Upper lobe of left lung (tissue), 6 donors: ENCODE measurements at places on chromosomes 12 and 14. TPM values are rescaled to one million over a fixed set of nuclear protein-coding genes. Genes with fewer than 3 reads are reported as not detected.

DNA sequence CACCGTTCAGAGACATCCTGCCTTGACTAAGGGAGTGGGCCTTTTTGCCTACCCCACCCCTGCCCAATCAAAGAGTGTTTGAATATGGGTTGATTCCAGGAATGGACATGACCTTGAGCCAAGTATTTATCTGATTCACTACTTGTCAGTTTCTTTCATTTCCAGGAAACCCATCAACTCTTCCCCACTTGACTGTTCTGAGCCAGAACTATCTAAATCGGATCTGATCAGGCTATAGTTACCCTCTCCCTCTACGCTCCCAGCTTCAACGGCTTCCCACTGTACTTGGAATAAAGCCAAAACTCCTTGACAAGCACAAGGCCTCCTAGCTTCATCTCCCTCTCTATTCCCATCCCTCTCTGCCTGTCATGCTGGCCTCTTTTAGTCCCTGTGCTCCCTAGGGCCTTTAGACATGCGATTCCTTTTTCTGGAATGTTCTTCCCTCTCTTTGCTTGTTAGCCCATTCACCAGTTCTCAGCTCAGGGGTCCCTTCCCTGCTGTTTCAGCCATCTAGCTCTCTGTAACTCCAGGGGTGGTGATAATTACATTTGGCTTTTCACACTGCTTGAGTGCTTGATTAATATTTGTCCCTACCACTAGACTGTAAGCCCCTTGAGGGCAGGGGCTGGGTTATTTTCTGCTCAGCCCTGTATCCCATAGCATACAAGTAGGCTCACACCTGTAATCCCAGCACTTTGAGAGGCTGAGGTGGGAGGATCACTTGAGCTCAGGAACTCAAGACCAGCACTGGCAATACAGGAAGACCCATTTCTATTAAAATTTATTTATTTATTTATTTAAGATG lies 5.5 kb upstream of the ITPK1 start:
- H3K4me1 ChIP-seq, result peaks cover 4% of the 10 kb centered on the region
- H3K36me3 ChIP-seq, result no peaks in the 10 kb centered on the region
- H3K27ac ChIP-seq, result no peak overlapping the region
- DNase-seq, result no peak

HOXC4 gene
- 0.40 TPM for total RNA-seq

DNA sequence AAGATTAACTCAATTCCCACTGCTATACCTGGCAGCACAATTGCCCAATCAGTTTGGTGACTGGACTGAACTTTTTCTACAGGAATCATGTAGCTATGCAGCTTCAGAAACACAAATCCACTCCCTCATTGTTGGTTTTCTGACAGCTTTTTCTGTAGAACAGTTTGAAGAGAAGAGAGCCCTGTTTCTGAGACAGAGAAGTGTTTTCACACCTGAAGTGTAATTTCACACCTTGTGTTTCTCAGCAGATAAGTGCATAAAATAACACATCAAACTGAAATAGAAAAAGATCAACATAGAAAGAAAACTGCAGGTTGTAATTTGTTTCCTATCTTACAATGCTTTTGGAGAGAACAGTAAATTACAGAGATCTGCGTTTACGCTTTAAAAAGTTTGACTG lies 335.6 kb downstream of the SNAPC1 start:
- H3K4me1 ChIP-seq, result no peaks in the 10 kb centered on the region
- DNase-seq, result no peak
- no peaks in the 10 kb centered on the region for H3K36me3 ChIP-seq
- H3K27ac ChIP-seq, result no peak overlapping the region

LMNTD1 gene
- 17.8 TPM for total RNA-seq

CNPY2 gene
- 65.6 TPM for total RNA-seq

DNA sequence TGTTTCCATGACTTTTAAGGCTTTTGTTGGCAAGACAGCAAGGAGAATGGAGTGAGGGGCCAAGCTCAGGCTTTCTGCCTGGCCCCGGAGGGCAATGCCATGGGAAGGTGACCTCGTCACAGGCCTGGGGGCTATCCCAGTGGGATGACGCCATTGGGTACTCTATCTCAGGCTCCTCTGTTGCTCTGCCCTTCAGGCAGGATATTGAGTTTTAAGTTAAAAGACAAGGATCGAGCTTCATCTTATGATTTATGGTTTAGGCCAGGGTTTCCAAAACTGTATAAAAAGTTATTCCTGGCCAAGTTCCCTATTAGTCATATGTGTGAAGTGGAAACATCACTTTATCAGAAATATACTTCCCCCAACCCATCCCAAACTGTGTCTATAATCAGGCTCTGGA lies 127.7 kb downstream of the ZFP36L1 start:
- no peak for DNase-seq
- H3K4me3 ChIP-seq, result no peak overlapping the region
- peaks cover 24% of the 10 kb centered on the region for H3K4me1 ChIP-seq
- no peaks in the 10 kb centered on the region for H3K36me3 ChIP-seq

- H3K27ac ChIP-seq, result no peak overlapping the region
- H3K27me3 ChIP-seq, result no peaks in the 10 kb centered on the region
- H3K4me1 ChIP-seq, result no peaks in the 10 kb centered on the region
- H3K4me3 ChIP-seq, result no peak overlapping the region
- DNase-seq, result no peak
Measured at GRCh38 chr12:60172266-60173211, 576.7 kb downstream of the SLC16A7 start.

MARK3 gene
- total RNA-seq, result 84.5 TPM

GRCh38 chr12:3213188-3213587 lies 136.0 kb downstream of the TSPAN9 start:
- peaks cover 17% of the 10 kb centered on the region for H3K4me1 ChIP-seq
- no peak for DNase-seq
- H3K27ac ChIP-seq, result no peak overlapping the region
- no peaks in the 10 kb centered on the region for H3K27me3 ChIP-seq

- H3K27me3 ChIP-seq, result no peaks in the 10 kb centered on the region
- H3K4me3 ChIP-seq, result no peak overlapping the region
- peaks cover 34% of the 10 kb centered on the region for H3K36me3 ChIP-seq
- no peaks in the 10 kb centered on the region for H3K4me1 ChIP-seq
Measured at GRCh38 chr12:124321556-124322270, 26.8 kb downstream of the RFLNA start.

DNA sequence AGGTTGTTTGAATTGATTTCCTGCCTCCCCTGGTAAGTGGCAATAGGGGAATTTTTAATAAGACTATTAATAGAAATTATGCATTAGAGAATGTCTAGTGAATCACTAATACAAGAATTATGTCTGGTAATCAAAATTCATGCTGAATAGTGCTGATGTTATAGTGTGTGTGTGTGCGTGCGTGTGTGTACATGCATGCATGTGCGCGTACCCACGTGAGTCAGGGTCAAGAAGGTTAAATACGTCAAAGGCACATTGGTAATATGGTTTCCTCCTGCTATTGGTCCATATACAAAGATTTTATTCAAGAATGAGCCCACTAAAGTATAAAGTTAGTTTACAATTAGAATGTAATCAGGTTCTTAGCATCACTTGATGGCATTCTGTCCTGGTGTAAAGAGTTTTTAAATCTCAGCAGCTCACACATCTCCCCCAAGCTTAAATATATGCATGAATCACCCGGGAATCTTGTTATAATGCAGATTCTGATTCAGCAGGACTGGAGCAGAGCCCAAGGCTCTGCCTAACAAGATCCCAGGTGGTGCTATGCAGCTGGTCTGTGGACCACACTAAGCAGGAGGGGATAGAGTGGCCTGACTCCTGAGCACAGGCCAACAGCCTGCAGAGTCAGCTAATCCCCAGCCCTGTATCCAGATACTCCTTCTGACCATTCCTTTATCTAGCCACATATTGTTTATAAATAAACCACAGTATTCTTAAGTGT lies 43.9 kb downstream of the TTC9 start:
- H3K36me3 ChIP-seq, result no peaks in the 10 kb centered on the region
- no peak for DNase-seq
- H3K4me3 ChIP-seq, result no peak overlapping the region
- H3K4me1 ChIP-seq, result no peaks in the 10 kb centered on the region
- no peak overlapping the region for H3K27ac ChIP-seq

- no peak overlapping the region for H3K27ac ChIP-seq
- H3K4me1 ChIP-seq, result peaks cover 7% of the 10 kb centered on the region
- DNase-seq, result no peak
- no peak overlapping the region for H3K4me3 ChIP-seq
- H3K36me3 ChIP-seq, result no peaks in the 10 kb centered on the region
Measured at GRCh38 chr14:35215110-35215813, 76.9 kb upstream of the PSMA6 start.

PTPRO gene
- total RNA-seq, result 10.5 TPM

DNA sequence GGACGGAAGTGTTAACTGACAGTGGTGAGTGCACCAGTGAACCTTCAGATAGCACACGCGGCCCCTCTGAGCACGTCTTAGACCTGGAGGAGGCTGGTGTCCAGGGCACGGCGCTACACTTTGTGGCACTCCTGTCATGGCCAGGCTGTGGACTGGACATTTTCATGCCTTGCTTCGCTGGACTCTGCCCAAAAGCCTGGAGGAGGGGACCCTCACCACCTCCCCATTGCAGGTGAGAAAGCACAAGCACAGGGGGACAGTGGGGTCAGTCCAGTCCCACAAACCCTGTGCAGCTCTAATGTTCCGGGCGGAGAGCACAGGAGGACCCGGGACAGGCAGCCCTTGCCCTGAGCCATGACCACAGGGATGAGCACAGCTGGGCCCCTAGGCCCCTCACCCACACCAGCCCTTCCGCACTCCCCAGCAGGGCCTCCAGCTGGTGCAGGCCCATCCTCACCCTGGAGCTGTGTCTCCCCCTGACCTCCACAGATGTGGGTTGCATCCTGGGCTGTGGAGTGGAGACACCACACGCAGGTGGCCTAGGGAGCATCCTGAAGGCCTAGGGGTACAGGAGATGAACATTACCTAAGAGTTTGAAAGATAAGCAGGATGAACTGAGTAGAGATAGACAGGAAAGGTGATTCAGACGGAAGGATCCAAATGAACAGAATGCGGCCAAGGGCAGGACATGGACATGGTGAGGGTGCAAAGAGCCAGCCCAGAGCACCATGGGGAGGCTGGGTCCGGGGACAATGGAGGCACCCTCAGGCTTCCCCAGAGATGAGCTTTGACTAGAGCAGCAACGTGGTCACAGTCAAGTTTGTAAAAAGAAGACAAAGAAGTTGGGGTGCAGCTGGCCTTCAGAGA lies 132.8 kb downstream of the BCL11B start:
- no peak overlapping the region for H3K4me3 ChIP-seq
- no peaks in the 10 kb centered on the region for H3K4me1 ChIP-seq
- no peaks in the 10 kb centered on the region for H3K27me3 ChIP-seq
- no peaks in the 10 kb centered on the region for H3K36me3 ChIP-seq
- DNase-seq, result no peak
- H3K27ac ChIP-seq, result no peak overlapping the region

- no peak overlapping the region for H3K4me3 ChIP-seq
- DNase-seq, result no peak
- no peak overlapping the region for H3K27ac ChIP-seq
Measured at GRCh38 chr14:74543771-74544438, 50.3 kb downstream of the ISCA2 start.

DNA sequence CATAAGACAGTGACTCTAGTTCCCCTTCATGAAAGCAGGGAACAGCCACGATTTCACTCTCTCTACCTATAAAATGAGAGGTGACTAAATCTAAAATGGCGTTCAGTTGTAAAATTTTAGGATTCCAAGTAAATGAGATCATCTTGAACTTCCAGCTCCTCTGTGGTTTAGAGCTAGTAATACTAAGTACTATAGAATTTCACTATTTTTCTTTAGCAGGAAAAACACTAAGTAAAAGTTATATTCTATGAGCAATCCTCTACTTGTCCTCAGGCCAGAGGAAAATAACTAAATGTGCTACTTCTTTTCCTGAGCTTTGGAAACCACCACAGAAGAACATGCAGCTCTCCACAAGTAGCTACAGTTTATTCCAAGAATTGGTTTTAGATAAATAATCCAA lies 55.6 kb downstream of the NIN start:
- H3K4me3 ChIP-seq, result no peak overlapping the region
- peaks cover 48% of the 10 kb centered on the region for H3K36me3 ChIP-seq
- no peak for DNase-seq
- no peak overlapping the region for H3K27ac ChIP-seq

DNA sequence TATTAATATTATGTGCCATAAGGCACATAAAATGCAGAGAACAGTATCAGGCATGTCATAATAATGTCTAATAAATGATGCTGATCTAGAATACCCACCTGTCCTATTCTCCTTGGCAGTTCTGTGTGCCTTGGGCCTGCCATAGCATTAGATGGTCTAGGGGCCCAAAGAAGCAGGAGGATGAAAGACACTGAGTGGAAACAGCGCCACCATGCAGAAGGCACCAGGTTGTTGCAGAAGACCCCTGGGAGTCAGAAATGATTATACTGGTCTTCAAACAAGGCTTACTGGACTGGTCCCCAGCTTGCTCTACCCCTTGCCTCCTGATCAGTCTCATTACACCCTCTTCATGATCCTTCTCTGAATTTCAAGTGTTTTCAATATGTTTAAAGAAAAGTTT lies 353.3 kb downstream of the GRIN2B start:
- no peak overlapping the region for H3K4me3 ChIP-seq
- no peaks in the 10 kb centered on the region for H3K27me3 ChIP-seq
- H3K36me3 ChIP-seq, result no peaks in the 10 kb centered on the region

MYH6 gene
- not detected for total RNA-seq

GRCh38 chr12:67474934-67475620 lies 173.5 kb upstream of the DYRK2 start:
- no peaks in the 10 kb centered on the region for H3K4me1 ChIP-seq
- no peaks in the 10 kb centered on the region for H3K27me3 ChIP-seq
- H3K36me3 ChIP-seq, result no peaks in the 10 kb centered on the region
- H3K27ac ChIP-seq, result no peak overlapping the region

TESPA1 gene
- 3.4 TPM for total RNA-seq

DNA sequence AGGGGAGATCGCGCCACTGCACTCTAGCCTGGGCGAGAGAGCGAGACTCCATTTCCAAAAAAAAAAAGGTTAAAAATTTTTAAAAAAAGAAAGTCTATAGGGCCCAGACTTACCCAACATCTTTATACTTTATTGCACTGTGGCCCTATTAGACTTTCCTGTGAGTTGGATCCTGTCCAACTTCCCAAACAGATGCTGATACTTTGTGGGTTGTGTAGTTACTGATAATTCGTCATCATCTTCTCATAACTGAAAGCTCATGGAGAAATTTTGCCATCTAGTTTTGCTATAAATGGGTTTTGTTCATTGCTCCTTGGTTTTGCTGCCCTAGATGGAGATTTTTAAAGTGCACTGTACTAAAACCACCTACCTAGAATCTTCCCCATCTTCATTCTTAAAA lies 31.1 kb downstream of the APOBEC1 start:
- H3K27ac ChIP-seq, result no peak overlapping the region
- DNase-seq, result no peak
- no peak overlapping the region for H3K4me3 ChIP-seq
- no peaks in the 10 kb centered on the region for H3K36me3 ChIP-seq
- H3K4me1 ChIP-seq, result peaks cover 8% of the 10 kb centered on the region
- no peaks in the 10 kb centered on the region for H3K27me3 ChIP-seq

SOX5 gene
- total RNA-seq, result 11.9 TPM

OLR1 gene
- total RNA-seq, result 121 TPM

GRCh38 chr12:105740369-105740768 lies 398.4 kb downstream of the NUAK1 start:
- DNase-seq, result no peak
- H3K4me3 ChIP-seq, result no peak overlapping the region
- no peak overlapping the region for H3K27ac ChIP-seq
- H3K27me3 ChIP-seq, result no peaks in the 10 kb centered on the region

CIDEB gene
- 14.2 TPM for total RNA-seq
